ENCODE measurements at places on chromosomes 7 and 10.

DNA sequence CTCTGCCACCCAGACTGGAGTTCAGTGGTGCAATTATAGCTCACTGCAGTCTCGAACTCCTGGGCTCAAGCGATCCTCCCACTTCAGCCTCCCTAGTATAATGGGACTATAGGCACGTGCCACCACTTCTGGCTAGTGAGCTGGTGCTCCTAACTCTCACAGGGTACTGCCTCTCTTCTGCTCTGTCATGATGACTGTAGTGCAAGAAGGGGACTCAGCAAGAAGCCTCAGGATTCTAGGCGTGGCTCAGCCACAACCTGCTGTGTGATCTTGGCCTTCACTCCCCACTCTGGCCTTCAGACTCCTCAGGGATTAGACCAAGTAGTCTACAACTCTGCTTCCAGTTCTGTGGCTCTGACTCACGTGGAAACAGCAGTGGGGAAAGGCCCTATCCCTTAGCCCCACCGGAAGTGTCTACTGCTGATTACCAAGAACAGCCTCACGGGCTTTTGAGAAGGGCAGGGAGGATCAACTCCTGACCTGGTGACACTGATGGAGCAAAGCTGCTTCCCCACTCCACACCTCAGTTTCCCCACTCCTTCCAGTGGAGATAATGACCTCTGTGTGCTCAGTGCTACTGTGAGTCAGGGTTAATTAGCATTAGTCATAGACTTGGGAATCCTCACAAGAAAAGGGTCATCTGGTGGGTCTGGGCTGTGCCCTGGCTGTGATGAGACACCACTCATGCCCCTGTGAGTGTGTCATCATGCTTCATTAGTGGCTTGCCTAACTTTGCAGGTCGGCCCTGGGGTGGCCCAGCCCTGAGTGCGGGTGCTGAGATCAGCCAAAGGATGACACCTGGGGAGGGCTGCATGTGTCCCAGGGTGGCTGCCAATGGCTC, 41.1 kb downstream of the ZC3HC1 start:
- DNase-seq = no peak

DNA sequence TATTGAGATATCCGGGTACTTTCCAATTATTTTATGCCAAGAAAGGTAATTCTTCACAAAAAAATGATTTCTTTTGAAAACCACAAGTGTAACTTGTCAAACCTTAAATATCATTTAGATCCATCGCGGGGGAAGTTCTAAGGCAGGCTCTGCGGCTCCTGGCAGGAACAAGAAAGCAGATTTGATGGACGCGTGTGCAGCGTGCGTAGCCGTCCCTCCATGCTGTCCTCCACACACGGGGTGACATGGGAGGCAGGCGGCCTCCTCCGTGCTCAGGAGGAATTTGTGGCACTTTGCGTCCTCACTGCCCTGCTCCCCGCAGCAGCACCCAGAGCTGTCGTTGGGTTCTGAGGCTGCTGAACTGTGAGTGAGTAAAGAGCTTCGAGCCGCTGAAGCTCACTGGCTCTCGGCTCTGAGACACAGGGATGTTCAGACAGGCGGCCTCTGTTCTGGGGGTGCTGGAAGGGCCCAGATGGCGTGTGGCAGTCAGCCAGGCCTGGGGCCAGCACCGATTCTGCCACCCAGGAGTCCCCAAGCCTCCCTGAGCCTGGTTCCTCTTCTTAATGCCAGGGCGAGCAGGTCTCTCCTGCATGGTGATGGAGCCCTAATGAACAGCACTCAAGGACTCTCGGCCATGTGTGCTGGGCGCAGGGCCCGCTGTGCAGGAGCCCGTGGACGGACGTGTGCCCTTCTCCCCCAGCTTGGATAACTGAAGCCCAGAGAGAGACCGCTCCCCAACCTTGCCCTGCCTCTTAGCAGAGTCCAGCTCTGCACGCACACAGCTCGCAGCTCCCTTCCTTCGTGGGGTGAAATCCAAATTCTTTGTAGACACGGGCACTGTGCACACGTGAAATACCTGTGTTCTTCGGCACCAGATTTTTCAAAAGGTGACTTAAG, 185.4 kb upstream of the SHH start:
- no peak for DNase-seq

DNA sequence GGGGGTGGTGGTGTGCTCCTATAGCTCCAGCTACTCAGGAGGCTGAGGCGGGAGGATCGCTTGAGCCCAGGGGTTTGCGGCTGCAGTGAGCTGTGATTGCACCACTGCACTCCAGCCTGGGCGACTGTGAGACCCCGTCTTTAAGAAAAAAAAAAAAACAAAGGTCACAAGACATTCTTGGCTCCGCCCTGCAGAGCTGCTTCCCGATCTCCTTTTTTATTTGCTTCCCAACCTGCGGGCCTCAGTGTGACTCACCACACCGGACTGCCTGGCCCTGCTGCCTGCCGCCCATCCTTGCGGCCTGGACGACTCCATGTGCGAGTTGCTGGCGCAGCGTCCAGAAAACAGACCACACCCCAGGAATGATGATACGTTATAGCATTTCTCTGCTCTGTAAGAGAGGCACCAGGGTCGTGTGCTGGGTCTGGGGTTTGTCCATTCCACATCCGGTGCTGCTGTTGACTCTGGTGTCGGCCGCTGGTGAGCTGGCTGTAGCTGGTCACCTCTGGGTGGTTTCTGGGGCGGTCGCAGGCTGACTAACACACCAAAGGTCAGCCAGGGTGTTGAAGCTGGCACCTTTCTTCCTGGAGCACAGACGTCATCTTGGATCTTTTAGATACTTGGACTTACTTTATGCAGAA, 123.6 kb downstream of the TCF7L2 start:
- DNase-seq = no peak

- DNase-seq = no peak
Observed at GRCh38 chr7:116733924-116734580, 62.1 kb downstream of the MET start.

- no peak for DNase-seq
Observed at GRCh38 chr7:143514487-143514886, 36.8 kb downstream of the TAS2R41 start.

- no peak for DNase-seq
Observed at GRCh38 chr10:98492763-98493162, 46.0 kb upstream of the HPS1 start.

- no peak for DNase-seq
Observed at GRCh38 chr7:132480534-132480933, 95.7 kb downstream of the PLXNA4 start.

DNA sequence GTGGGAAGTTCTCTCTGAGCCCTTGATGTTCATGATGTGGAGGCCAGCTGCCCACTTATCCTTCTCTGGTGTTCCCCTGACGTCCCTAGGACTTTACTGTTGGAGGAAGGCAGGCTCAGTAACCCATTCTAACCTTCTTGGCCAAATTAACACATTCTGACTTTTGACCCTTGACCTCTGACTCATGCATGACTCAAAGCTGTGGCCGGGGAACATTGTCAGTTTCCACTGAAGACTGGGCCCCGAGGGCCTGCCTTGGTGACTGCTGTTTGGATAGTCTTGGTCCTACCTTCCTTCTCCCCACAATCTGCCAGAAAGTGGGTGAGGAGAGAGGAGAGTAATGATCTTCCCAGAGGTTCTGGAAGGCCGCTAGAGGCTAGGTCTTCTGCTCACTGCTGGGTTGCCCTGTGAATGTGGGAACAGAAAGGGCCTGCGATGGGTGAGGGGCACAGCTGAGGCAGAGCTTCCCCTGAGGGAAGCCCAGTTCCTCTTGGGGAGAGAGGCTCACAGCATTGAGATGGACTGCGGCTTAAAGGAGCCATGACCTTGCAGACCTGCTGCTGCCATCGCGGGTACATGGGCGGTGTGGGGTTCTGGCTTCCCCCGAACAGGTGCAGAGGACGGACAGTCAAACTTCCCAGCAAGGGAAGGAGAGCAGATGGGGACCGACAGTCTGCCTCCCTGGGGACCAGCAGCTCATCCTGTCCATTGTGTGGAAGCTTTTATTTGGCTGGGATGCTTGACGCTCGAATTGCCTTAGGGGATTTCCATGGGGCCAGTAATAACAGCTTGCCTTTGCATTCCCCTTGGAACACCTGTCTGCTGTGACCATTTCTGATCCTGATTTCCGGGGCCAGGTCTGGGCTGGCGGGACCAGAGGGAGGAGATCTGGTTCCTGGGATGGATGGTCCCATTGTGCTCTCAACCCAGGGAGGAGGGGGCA, 43.8 kb downstream of the ADAMTS14 start:
- no peak for DNase-seq

Data from Jurkat, Clone E6-1 (cell line).